RCC 7860 (cell line): ENCODE measurements at places on chromosomes 13 and 19.

DNA sequence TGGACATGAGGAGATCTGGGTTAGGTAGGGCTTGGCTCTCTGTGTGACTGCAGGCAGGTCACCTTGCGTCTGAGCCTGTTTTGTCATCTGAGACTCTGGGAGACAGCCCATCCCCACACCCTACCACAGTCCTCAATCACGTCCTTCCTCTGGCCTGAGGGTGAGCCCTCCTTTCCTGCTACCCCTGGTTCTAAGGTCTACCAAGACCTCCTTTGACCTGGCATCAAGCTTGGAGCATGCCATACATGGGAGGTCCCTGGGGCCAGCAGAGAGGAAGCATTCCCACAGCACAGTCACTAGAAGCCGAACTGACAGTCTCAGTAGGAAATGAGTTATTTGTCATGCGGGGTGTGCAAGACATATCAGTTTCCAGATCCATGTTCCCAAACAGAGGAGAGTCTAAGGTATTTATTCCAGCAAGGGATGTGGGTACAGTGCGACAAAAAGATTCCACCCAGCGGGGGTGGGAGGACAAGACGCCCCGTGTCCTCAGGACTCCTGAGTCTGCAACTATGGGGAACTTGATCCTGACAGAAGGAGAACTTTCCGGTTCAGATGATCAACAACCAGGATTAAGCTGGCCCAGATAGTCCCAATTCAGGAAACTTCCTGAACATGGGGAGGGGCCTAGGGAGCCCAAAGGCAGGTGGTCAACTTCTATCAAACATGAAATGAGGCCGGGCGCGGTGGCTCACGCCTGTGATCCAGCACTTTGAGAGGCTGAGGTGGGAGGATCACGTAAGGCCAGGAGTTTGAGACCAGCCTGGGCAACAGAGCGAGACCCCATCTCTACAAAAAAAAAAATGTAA lies 9.5 kb downstream of the ARRDC2 start:
- DNase-seq: no peak

DNA sequence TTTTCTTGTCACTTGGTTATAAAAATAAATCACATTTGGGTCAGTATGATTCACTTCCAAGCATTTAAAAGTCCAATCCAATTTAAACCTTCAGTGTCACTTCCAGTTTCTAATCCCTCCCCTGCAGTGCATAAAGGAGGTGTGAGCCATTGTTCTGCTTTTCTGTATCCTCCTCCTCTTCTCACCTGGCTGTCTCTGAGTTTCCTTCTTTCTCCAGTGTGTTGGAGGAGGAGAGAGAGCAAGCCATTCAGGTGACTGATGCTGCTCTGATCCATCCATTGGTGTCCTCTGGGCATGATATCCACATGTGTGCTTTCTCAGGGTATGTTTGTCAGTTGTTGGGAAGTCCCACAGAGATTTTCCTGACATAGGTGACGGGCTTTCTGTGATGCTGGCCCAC lies 1.2 kb downstream of the NUDT15 start:
- DNase-seq: no peak

DNA sequence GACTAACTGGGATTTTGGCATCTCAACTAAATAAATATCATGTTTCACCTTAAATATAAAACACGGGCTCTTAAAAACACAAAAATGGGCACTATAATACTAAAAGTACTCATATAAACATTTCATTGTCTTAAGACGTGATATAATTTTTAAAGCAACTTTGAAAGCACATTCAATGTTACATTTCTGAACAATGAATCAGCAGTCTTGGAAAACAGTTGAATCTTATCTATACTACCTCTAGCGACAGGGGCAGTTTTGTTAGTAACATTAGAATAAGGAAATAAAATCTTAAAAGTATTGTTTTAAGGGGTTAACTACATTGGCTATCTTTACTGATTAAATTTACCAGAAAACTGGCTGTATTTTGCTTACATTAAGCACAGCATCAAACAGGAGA lies 156.9 kb downstream of the UGGT2 start:
- no peak for DNase-seq

- DNase-seq: no peak
Observed at GRCh38 chr13:98187155-98187964, 10.3 kb upstream of the RNF113B start.

GRCh38 chr19:13938301-13939064 lies at the start of gene PODNL1:
Gene PODNL1 (minus strand): TSS chr19:13938417. CDS start chr19:13938181, 236 bp downstream.
- no peak for DNase-seq

DNA sequence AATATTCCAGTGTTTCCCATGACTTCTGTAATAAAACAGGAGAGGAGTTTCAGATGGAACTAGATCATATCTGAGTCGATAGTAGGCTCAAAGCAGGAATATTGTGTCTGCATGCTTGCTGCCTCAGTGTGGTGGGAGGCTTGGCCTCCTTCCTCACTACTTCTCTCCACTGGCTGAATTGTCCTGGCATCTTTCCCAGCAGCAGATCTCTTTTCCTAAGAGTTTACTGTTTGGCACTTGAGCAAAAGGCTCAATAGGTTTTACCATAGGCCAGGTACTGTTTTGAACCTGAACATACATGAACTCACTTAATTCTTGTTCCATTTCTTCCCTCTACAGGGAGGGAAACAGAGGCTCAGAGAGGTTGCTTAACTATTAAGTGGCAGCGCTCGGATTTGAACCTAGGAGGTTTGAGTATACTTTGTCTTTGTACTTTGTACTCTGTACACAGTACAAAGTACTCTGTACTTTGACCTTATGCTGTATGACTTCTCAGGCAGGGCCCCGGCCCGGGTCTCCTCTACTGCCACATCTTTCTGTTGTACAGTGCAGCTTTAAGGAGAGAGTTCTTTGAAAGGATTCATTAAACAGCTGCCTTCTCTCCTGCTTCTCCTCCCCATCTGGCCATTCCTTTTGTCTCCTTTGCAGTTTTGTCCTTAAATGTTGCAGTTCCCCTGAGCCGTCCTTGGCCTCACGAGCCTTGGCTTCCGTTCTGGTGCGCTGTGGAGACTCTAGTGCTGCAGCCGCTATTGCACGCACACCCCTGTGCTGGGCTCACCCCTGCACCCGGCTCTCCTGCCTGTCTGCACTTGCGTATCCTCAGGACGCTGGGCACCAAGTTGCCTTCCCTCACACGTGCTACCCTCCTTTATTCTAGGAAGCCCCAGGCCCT lies 8.1 kb downstream of the B3GLCT start:
- no peak for DNase-seq

- no peak for DNase-seq
Observed at GRCh38 chr13:62123409-62123808, 707.8 kb upstream of the PCDH20 start.

- DNase-seq: no peak
Observed at GRCh38 chr19:39432677-39433025, 3.1 kb downstream of the RPS16 start.

DNA sequence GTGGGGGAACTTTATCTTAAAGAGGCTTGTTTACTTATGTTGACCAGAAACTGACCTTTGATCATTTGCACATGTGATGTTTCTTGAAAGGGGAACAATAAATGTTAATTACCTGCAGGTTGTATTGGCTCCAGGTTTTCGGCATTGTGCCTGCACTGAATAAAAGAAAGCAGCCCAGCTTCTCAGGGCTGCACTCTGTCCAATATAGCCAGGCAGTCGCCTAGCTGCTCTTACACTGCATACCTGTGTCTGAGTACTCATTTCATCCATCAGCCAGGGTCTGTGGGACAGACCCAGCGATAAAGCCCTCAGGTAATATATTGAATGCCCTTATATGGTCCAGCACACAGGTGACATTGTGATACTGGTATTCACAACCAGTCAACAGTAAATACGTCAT lies 8.9 kb upstream of the ZNF726 start:
- DNase-seq: no peak

DNA sequence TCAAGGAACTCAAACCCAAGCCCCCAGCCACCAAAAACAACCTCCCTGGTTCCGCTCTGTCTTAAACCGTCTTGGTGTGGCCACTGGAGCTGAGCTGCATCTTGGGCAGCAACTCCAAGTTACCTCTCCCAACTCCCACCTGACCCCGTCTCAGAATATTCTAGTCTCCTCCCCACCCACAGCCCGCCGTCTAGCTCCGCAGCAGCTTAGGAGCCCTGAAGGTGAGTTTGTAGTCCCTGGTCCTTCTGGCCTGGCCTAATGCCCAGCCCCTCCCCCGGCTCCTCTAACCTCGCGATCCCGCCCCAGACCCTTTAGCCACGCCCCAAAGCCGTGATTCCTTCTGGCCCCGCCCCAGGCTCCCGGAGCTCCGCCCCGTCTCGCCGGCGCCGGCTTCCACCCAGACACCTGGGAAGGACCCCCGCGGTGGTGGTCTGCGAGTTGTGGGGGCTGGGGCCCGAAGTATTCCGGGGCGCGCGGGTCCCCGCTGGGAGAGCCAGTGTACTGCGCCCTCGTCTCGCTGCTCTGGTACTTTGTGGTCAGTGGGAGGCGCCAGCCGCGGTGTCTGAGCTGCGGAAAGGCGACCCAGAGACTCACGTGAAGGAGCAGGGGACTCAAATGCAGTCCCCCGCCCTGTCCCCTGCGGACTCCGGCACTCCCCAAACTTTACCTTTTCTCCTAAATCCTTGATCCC lies 2.5 kb upstream of the LHB start:
- DNase-seq: no peak

DNA sequence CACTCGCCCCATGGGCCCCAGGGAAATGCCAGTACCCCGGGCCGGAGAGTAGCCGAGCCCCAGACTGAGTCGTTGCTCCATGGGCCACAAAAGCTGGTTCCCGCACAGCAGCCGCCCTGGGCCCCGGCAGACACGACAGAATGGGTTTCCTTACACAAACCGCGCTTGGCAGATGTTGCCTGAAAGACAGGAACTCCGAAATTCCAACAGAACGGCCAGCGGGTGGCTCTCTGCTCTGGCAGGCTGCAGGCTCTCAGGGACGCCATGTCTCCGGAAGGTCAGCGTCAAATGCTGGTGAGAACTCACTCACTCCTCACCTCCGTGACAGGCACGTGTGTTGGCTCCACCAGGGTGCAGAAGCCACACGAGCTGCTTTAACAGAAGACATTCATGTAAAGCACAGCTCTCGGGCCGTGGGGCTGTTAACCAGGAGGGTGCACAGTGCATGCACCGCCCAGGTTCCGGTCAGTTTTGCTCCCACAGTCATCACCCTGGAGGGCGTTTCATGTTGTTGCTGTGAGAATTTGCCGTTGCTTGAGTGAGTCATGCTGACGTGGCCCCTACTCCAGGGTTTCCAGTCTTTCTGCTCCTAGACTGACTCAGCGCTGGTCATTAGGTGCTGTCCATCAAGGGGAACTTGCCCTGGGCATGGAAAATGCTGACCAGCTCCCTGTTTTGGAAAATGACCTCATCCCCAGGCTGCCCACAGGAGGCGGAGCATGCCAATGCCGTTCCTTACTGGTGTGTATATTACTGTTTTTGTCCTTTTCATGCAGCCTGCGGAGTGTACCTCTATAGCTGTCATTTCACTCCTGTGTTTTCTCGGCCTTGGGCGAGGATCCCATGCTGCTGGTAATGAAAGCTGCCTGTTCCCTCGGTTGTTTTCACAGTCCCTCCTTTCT lies 44.8 kb downstream of the ANKRD10 start:
- DNase-seq: peak; percentile 99

DNA sequence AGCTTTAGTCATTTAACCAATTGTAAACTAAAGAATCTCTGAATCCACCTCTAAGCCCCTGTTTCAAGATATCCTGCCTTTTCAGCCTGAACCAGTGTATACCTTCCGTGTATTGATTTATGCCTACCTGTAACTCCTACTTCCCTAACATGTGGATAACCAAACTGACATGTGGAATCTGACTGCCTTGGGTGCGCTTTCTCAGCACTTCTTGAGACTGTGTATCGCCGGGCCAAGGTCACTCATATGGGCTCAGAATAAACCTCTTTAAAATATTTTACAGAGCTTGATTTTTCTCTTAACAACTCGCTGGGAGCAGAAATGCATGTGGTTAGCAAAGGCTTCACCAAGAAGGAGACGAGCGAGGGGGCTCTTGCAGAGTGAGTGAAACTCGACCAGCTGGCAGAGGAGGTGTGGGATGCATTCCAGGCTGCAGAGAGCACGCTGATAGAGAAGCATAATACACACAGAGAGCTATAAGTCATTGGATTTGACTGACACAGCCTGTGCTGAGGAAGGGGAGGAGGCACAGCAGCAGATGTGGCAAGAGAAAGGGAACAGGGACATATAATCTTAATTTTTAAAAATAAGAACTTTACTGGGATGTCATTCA lies 268.2 kb upstream of the MAB21L1 start:
- DNase-seq: no peak

- no peak for DNase-seq
Observed at GRCh38 chr13:113220877-113221276, 11.5 kb downstream of the CUL4A start.

DNA sequence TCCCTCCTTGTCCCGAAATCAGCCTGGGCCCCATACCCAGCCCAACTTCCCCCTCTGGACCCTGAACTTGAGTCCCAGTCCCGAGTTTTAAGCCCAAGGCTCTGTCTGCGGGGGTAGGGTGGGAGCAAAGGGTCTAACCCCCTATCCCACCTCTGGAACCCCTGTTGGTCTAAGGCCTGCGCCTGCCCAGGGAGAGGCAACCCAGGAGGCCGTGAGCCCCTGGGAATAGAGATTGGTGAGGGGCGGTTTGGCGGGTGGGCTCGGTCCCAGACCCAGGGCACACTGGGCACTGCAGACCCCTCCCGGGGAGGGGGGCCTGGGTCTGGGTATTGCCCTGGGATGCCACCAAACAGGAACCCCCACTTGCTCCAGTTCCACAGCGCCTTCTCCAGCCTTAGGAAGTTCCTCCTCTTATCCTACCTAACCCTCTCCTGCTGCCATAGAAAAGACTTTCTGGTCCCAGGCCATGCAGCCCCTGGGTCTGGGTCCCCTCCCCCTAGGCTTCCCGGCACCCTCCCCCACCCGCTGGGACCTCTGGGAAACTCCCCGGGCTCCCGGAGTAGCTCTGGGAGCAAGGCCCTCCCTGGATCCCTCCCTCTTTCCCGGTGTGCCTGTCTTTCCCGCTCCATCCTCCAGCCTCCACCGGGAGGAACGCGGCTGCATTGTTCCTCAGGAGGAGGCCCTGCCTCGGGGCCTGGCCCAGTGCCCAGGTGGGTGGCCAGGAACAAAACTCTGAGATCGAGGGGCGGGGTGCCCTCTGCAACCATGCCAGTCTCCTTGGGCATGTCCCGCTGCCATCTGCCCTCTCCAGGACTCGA lies 33.6 kb upstream of the NANOS3 start:
- peak; percentile 77 for DNase-seq

DNA sequence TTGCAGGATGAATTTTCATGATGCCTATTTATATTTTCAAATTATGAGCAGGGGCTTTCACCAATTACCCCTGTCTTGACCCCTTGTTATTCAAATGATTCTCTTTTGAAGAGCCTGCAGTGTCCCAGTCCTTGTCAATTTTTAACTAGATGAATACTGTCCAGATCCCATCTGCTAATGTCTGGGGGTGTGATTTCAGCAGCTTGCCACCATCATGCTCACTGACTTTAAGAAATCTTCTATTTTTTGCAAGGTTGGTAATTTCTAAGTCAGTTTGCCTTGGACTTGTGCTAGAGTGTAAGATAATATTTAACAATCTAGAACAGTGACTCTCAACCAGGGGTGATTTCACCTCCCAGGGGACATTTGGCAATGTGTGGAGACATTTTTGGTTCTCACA lies 106.0 kb downstream of the CACNA1A start:
- peak; percentile 30 for DNase-seq
